ENCODE measurements at places on chromosomes 2 and 18.

GRCh38 chr2:150466741-150467620 lies 20.5 kb downstream of the RND3 start:
- DNase-seq = no peak

DNA sequence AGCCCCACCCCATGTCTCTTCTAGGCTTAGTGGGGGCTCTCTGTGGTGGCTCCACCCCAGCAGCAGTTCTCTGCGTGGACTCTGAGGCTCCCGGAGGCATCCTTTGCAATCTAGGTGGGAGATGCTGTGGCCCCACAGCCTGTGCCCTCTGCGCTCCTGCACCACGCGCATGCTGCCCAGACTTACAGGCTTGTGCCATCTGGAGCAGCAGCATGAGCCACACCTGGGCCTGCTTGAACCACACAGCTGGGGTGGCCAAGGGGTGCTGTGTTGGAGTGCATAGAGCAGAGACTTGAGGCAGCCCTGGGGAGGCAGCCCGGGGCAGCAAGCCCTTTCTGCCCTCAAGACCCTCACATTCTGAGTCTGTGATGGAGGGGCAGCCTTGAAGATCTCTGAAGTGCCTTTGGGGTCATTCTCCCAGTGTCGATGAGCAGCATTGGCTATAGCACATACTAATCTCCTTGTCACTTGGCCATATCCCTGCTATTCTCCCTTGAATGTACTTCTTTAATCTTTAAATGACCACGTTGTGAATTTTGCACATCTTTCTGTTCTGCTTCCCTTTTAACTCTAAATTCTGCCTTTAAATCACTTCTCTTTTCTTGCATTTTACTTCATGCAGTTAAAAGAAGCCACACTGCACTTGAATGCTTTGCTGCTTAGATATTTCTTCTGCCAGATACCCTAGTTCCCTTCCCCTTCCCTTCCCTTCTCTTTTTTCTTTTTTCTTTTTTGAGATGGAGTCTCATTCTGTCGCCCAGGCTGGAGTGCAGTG lies 62.4 kb downstream of the NCAPH start:
- no peak for DNase-seq

GRCh38 chr2:117833911-117834310 lies 19.4 kb downstream of the DDX18 start:
- no peak for DNase-seq

DNA sequence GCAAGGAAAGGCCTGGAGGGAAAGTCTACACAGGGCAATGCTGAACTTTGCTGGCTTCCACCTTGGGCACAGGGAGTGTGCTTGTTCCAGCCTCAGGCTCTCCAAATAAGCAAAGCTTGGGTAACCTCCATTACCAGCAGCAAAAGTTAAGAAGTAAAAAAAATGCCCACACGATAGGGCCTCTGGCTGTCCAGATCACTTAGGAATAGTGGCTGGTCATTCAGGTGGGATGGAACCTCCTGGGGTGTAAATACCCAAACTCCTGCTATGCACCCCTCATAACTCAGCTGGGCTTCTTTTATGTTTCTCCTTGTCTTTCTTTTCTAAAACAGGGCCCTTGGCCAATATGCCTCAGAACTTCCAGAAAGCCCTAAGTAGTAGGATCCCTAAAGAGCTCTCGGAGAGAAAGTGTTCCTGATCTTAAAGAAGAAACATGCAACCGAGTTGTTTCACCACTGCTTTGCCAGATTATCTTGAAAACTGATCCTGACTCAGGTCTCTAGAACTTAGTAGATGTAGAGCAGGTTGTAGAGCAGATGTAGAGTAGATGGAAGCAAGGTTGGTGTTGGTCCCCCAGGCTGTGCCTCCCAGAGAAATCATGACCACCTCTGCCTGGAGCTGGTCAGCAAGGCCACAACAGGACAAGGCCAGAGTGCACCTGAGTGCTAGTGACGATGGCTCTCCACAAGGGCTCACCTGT lies 2.0 kb upstream of the OSR1 start:
- no peak for DNase-seq

DNA sequence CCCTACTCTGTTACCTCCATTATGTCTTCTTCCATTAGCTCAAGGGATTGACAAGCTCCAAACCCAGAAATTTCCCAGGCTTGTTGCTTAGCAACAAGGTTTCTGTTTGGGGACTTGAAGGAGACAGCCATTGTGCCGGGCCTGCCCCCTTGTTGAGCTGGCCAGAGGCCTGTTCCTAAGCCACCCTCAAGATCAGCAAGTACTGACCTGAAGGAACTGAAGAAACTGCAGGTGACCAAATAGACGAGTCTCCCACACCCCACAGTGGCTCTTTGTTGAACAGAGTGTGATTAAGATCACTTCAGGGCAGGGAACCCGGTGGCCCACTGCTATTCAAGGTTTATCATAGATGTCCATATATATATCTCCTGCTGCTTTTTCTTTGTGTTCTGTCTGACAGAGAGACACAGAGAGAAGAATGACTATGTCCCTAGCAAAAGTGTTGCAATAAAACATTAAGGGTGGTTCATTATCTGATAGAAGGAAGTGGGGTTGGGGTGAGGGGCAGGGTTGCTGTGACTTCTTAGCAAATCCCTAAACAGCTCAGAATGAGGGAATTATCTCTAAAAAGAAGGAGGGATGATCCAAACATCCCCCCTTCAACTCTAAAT lies 69.2 kb downstream of the RNF144A start:
- no peak for DNase-seq

GRCh38 chr18:48284743-48285142 lies 124.4 kb downstream of the ZBTB7C start:
- no peak for DNase-seq

GRCh38 chr2:197707316-197708213 lies 2.4 kb downstream of the MARS2 start:
- DNase-seq = no peak

DNA sequence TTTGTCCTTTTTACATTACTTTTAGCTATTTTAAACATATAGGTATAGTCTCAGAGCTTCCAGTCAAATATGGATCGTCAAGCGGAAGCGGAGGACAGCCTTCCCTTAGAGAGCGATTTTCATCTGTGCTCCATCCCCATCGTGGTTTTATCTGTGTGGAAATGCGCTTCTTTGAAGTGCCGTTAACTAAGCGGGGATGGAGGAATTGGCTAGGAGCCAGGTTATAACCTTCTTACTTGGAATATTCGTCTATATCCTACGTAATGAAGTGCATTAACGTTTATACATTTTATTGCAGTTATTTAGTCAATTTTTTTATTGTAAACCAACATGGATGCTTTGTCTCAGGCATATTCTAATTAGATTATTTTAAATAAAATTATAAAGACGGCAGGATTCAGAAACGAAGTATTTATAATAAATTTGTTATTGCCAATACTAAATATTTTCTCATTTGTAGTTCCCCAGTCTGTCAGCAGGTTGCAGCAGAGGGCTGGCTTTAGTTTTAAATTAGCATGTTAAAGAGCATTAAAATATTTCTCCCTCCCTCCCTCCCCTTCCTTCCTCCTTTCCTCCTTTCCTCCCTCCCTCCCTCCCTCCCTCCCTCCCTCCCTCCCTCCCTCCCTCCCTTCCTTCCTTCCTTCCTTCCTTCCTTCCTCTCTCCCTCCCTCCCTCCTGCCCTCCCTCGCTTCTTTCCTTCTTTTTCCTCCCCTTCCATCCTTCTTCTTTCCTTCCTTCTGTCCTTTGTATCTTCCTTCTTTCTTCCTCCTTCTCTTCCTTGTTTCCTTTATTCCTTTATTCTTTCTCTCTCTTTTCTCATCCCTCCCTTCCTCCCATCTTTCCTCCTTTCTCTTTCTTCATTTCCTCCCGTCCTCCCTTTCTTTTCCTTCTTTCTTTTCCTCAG lies 80.6 kb upstream of the DOCK10 start:
- DNase-seq = no peak

- DNase-seq = no peak
Measured at GRCh38 chr18:77250926-77251729, 1.5 kb downstream of the GALR1 start.

DNA sequence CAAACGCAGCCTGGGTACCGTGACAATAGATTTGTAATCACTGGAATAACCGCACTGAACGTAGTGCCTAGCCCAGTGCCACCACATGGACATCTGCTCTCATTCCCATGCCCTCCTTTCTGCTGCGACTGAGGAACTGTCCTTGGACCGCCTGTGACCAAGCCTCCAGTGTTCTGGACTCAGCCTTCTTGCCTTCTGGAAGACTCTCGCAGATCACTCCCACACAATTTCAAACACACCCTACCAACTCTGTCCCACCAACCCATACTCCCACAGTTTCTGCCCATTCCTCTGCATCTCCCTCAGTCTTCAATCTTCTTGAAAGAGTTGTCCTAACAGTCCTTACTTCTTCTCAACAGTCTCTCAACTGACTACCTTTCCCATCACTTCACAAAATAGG lies 2.1 kb downstream of the RNF149 start:
- DNase-seq = no peak

DNA sequence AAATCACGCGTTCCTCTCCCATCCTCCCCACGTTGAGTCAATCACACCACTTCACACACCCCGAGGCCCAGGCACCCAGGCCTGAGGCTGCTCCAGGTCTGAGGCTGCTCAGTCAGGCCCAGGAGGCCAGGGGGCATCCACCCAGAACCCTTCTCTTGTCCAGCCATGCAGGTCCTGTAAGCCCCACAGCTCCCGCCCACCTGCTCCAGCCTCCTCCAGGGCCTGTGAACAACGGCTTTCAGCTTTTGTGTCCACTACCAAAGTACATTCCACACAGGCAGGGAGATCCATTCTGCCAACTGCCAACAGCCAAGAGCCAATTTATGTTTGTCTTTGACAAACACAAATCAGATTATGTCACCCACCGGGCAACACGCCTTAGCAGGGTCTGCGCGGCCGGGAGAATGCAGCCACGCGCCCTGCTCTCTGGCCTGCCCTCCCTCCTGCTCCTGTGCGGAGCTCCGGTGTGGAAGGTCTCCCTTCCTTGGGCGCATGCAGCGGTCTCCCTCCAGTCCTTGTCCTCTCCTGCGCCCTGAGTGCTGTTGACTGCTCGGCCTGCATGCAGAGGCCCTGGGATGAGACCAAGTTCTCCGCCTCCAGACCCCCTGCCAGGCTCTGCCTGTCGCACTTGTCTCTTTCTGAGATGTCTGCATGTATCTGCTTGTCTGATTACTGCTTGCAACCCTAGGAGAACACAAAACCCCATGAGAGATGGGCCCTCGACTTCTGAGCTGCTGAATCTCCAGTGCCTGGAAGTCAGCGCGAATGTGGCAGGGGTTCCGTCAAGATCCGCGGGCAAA lies 146.6 kb downstream of the ZNF516 start:
- no peak for DNase-seq

DNA sequence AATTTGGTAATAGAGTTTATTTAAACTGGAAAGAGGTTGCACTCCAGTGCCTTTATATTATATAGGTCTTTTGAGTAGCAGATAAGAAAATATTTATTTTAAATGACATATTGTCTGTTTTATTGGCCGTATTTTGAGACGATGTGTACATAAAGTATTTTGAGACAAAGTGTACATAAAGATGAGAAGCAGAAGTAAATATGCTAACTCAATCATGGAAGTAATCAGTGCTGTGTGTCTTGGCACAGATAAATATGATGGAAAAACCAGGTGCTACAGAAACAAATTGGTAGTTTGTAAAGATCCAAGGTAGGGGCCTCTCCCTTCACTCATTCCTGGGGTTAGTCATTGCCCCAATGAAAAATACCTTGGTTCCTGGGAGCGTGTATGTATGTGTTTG lies 382.9 kb downstream of the DSEL start:
- DNase-seq = no peak

DNA sequence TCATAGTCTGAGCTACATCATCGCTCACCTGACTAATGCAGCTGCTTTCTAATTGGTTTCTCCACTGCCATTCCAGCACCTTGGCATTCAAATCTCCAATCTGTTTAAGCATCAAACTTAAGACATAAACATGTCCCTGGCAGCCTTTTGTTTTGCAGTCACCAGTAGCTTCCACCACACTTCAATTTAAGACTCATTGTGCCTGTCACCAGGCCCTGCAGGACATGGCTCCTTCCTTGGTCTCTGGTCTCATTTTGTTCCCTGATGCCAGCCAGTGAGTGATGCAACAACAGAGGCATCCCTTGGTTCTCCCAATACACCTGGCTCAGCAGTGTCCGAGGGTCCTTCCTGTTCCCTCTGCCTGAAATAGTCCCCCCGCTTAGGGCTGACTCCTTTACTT lies 292.4 kb upstream of the PXDN start:
- DNase-seq = no peak

DNA sequence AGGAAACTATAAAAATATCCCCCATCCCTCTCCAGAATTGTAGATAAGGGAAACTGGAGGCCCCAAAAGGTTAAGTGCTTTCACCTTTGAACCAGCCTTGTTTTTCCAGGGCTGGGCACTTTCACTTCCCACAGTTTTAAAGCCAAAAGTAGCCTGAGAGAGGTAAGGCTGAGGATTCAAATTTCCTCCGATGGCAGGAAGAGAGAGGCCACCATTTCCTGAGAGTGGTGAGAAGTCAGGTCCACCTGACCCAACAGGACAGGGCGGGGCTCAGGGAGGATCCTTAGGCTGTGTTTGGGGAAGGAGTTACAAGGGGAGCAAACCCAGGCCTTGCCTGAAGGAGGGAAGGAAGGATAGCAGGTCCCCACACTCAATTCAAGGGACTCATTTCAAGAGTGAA lies 4.7 kb upstream of the TEX261 start:
- no peak for DNase-seq

DNA sequence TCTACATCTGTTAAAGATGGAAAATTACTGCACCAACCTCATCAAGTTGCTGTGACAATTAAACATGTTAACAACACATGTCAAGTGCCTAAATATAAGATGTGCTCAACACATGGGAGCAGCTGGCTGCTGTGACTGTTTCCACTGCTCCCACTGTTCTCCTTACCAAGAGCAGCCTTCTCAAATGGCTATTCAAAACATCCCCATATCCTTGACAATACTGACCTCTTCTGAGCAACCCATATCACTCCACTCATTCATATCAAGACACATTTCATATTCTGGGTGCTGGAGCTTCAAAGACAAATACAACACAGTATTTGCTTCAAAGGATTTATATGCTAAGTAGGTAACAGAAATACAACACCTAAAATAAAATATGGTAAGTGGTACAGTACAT lies 60.3 kb downstream of the PIAS2 start:
- DNase-seq = no peak

- DNase-seq = no peak
Measured at GRCh38 chr2:110853516-110853915, 121.1 kb downstream of the ACOXL start.

DNA sequence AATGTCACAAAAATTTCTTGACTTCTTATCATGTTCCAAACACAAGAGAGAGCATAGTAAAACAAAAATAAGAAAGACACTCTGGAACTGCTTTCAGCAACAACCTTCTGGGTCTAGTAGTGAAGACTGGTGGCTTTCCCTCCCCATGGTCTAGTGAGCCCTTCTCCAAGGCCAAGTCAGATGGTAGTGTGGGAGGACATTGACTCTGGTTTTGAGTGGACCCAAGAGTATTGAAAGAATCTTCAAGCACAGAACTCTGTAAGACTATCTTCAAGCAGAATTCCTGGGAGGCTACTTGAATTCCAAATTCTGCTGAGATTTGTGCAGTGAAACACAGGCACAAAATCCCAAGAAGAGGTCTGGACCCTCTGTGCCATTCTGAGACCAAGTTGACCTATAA lies 21.1 kb downstream of the ANTXR1 start:
- no peak for DNase-seq

- DNase-seq = no peak
Measured at GRCh38 chr2:113974727-113975126, 84.8 kb downstream of the ACTR3 start.

All from ovary (tissue), 10 donors.